Pancreas (tissue), 10 donors: ENCODE measurements at places on chromosomes 2 and 18.

GRCh38 chr18:54100466-54100865 lies 124.0 kb downstream of the MBD2 start:
- DNase-seq: no peak

DNA sequence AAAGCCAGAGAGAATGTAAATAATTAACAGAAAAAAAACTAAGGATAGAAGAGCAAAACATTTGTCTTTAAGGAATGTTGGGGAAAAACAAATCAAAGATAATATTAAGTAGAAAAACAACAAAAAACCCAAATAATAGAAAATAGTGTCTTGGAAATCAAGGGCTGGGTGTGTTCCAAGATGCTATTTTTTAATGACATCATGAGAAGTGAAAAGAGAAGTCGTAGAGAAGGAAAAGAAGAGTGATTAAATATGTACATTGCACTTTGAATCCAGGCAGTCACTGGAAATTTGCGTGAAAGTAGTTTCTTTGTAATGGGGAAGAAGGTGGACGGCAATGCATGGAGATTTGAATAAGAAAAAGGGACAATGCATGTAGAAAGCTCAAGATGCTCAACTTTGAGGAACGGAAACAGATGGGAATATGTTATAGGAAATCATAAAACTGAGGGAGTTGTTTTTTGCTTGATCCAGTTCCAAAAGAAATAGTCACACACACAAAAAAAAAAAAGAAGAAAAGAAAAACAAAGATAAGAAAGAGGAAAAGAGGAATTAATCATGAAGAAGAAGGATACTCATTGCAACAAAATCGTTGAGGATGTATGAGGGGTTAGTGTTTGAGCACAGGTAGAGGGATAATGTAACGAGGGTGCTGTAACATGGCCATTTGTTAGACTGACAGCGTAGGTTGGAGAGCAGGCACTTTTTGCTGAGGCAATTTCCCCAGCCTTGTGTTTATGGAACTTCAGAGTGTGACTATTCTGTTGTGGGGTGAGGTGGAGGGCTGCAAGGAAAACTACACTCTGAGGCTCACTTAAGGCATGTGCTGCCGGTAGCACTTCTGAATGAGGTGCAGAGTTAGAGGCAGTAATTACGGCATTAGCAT lies 184.1 kb downstream of the CALCRL start:
- DNase-seq: no peak

- no peak for DNase-seq
Measured at GRCh38 chr2:70091816-70092215, 4.5 kb downstream of the PCBP1 start.

DNA sequence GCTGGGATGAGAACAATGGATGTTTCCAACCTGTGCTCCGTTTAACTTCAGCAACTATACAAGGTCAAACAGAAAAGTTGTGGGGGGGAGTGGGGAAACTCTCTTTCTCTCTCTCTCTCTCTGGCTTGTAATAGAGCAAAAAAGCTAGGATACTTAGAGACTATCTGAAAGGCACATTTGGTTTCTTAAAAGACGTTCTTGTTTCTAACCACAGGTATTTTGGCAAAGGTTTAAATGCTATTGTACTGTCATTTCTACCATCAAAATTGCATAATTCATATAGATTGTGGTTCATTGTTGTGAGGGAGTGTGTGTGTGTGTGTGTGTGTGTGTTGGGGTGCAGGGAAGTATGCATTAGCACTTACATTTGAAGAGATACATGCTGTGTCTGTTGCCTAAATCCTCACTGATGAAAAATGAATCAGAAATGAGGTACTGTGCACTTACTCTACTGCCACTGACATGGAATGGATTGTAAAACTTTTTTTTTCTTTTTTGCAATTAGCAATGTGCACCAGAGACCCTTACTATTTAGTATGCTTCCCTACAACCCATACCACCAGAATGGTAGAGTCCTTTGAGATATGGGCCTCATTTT lies 841.0 kb upstream of the PIK3C3 start:
- DNase-seq: no peak
